ENCODE measurements at places on chromosomes 6 and 20. TPM values are rescaled to one million over a fixed set of nuclear protein-coding genes. Genes with fewer than 3 reads are reported as not detected.

SPEF1 gene
- 0.17 TPM for total RNA-seq

TGM3 gene
- total RNA-seq, result not detected

ABHD16B gene
- total RNA-seq, result not detected

PLCB4 gene
- 13.7 TPM for total RNA-seq

RIOK1 gene
- total RNA-seq, result 28.7 TPM

TREM1 gene
- total RNA-seq, result 0.26 TPM

- no peaks in the 10 kb centered on the region for H3K27me3 ChIP-seq
- DNase-seq, result no peak
- H3K27ac ChIP-seq, result no peak overlapping the region
Measured at GRCh38 chr6:161141173-161141572, 132.7 kb downstream of the AGPAT4 start.

GRCh38 chr6:38099221-38099620 is 279.7 kb downstream of the ZFAND3 start:
- H3K4me3 ChIP-seq, result no peak overlapping the region
- no peak for DNase-seq
- no peaks in the 10 kb centered on the region for H3K36me3 ChIP-seq

DNA sequence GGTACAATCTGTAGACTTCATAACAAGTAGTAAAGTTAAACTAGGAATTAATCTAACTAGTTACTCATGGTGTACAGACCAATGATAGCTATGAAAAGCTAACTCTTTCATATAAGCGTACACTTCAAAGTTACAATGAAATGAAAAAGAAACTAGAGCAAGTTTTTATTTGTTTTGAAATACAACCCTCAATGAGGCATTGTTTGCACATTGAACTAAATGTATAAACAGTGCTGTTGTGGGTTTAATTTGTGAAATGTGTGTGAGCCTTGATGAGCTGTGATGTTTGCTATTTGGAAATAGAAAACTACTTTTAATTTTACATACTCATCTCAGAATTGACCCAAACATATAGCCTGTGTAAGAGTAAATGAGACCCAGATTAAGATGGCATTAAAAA is 11.1 kb upstream of the EYA4 start:
- H3K27me3 ChIP-seq, result no peaks in the 10 kb centered on the region
- no peaks in the 10 kb centered on the region for H3K36me3 ChIP-seq
- H3K27ac ChIP-seq, result no peak overlapping the region

- H3K36me3 ChIP-seq, result no peaks in the 10 kb centered on the region
- H3K27ac ChIP-seq, result no peak overlapping the region
- DNase-seq, result no peak
- no peaks in the 10 kb centered on the region for H3K27me3 ChIP-seq
- H3K4me3 ChIP-seq, result no peak overlapping the region
Measured at GRCh38 chr20:19519466-19519865, 238.6 kb upstream of the RIN2 start.

- no peak overlapping the region for H3K27ac ChIP-seq
- H3K4me3 ChIP-seq, result peak overlapping the region; percentile 87
- DNase-seq, result no peak
- H3K36me3 ChIP-seq, result no peaks in the 10 kb centered on the region
- H3K4me1 ChIP-seq, result no peaks in the 10 kb centered on the region
Measured at GRCh38 chr6:46652232-46652602, 401 bp downstream of the CYP39A1 start.

DNA sequence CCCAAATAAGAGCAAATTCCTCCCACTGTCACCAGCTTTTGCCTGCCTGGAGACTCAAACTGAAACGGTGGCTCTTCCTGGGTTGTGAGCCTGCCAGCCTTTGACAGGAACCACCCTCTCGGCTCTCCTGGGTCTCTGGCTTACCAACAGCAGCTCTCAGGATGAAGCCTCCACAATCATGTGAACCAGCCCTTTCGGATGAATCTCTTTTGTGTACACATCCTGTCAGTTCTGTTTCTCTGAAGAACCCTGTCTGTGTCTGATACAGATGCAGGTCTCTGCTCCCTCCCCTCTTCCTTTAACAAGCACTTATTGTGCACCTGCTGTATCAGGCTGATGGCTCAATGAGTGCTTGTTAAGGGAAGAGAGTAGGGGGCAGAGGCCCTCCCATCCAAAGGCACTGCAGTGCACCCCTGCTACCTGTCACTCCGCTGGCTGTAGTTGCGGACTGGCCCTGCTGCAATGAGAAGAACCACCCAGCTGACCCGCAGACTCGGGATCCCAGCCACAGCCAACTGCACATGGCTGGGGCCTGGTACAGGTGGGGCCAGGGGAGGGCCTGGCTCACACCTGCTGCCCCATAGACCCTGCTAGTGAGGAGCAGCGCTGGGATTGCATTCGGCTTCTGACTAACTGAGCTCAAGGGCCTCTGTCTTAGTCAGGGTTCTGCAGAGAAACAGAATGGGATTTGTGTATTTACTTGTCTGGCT is 120.1 kb upstream of the PMEPA1 start:
- H3K27me3 ChIP-seq, result no peaks in the 10 kb centered on the region
- H3K36me3 ChIP-seq, result no peaks in the 10 kb centered on the region
- no peak for DNase-seq
- H3K27ac ChIP-seq, result no peak overlapping the region

- no peaks in the 10 kb centered on the region for H3K36me3 ChIP-seq
- no peak for DNase-seq
- H3K27me3 ChIP-seq, result no peaks in the 10 kb centered on the region
- H3K27ac ChIP-seq, result no peak overlapping the region
- H3K4me3 ChIP-seq, result no peak overlapping the region
- no peaks in the 10 kb centered on the region for H3K4me1 ChIP-seq
Measured at GRCh38 chr6:75326557-75327258, 42.1 kb upstream of the TMEM30A start.

- H3K4me3 ChIP-seq, result no peak overlapping the region
- H3K36me3 ChIP-seq, result no peaks in the 10 kb centered on the region
- no peak for DNase-seq
Measured at GRCh38 chr6:135985471-135985870, 134.0 kb downstream of the PDE7B start.

GRCh38 chr6:168582571-168582981 is 141.6 kb downstream of the SMOC2 start:
- no peak overlapping the region for H3K4me3 ChIP-seq
- H3K4me1 ChIP-seq, result no peaks in the 10 kb centered on the region
- DNase-seq, result no peak
- no peaks in the 10 kb centered on the region for H3K36me3 ChIP-seq
- no peak overlapping the region for H3K27ac ChIP-seq
- no peaks in the 10 kb centered on the region for H3K27me3 ChIP-seq

- H3K4me1 ChIP-seq, result peaks cover 33% of the 10 kb centered on the region
- peak overlapping the region; percentile 75 for H3K27ac ChIP-seq
- H3K36me3 ChIP-seq, result no peaks in the 10 kb centered on the region
- no peaks in the 10 kb centered on the region for H3K27me3 ChIP-seq
- no peak for DNase-seq
Measured at GRCh38 chr6:157763904-157764177, 59.2 kb upstream of the SNX9 start.

- DNase-seq, result peak; percentile 95
- no peak overlapping the region for H3K4me3 ChIP-seq
- no peak overlapping the region for H3K27ac ChIP-seq
- no peaks in the 10 kb centered on the region for H3K27me3 ChIP-seq
- no peaks in the 10 kb centered on the region for H3K36me3 ChIP-seq
Measured at GRCh38 chr6:46964716-46965519, 43.2 kb upstream of the ADGRF5 start.

DNA sequence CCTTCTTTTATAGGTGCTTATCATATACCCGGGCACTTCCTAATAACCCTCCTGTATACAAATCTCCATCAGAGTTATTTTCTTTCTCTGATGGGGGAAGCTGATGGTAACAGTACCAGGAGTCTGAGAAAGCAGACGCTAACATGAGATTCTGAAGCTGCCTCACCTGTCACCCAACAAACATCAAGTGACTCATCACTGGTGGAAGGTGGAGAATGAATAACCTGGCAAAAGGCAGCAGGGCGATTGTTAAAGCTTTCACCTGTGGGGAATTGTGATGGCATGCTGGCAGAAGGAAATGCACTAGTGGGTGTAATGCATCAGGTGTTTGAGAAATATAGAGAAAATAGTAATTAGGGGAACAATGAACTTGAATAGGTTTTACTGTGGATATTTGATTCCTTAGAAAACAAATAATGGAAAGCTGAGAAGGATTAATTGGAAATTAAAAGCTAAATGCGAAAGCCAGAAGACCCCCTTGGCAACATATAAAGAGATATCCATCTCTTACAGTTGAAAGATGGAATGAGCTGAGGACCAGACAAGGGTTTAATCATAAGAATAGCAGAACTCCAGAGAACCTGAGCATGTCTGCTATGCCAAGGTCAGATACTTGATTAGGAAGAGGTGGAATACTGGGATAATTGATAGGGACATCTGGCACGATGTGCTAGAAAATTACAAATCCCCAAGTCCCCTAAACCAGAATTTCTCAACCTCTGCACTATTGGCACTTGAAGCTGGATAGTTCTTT is 517.1 kb downstream of the PKHD1 start:
- H3K36me3 ChIP-seq, result no peaks in the 10 kb centered on the region
- H3K27ac ChIP-seq, result no peak overlapping the region
- H3K4me3 ChIP-seq, result no peak overlapping the region
- H3K4me1 ChIP-seq, result no peaks in the 10 kb centered on the region

Measured in fibroblast of lung (primary cell).